Astrocyte of the hippocampus (primary cell): ENCODE measurements at places on chromosomes 1 and 21.

- DNase-seq = peak; percentile 14
These were observed 6.4 kb upstream of the ERI3 start for GRCh38 chr1:44361478-44361877.

DNA sequence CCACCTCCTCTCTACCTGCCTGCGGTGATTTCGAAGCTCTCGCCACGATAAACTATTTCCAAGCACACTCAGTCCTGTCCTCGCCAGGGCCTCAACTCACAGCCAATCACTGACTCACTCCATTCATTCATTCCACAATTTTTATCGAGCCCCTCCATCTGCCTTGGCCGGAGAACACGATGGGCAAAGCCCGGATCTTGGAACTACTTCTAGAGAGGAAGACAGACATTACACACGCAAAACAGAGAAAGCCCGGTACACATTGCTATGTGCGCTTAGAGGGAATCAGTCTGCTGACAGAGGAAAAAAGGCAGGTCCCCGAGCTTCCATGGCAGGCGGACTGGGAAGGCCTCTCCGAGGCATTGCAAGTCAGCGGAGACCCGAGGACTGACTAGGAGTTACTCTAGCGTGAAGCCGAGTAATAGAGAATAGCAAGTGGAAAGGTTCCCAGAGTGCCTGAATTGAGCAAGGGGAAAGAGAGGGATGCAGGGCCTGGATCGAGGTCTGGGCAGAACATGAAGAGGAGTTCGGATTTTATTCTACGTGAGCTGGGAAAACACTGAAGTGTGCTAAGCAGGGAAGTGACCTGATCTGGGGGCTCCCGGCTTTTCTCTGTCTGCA is 54.2 kb upstream of the DNAJC6 start:
- peak; percentile 63 for DNase-seq

DNA sequence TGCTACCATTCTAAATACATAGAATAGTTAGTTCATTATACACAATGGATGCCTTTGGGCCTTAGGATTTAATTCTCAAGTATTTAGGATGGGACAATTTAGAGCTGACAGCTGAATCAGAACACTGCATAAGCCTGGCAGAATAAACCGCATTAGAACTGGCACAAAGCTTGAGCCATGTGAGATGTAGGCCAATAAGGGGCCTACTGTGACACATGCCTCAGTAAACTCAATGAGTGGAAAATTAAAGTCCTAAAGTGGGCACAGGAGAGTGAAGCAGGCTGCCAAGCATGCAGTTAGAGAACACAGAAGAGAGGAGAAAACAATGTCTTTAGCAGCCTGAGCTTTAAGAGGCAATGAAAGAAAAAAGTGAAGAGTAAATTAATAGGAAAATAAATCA is 24.3 kb downstream of the SCYL3 start:
- DNase-seq = peak; percentile 51

- no peak for DNase-seq
These were observed 17.5 kb upstream of the LAMTOR5 start for GRCh38 chr1:110424699-110425611.

DNA sequence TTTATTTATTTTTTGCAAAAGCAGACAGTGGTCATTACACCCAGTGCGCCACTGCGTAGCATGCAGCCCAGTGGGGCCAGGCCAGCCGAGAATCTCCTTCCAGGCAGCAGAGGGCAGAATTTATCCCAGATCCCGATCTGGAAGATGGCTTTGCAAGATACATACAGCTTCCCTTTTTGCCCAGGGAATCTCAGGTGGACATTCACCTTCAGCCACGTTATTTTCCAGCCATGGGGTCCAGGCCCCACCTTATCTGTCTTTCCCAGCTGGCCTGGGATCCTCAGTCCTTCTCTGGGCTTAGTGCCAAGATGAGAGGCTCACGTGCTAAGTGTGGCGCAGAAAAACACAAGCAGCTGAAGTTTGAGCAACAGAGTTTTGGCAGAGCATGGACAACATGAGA is 123.6 kb downstream of the AJAP1 start:
- peak; percentile 9 for DNase-seq

DNA sequence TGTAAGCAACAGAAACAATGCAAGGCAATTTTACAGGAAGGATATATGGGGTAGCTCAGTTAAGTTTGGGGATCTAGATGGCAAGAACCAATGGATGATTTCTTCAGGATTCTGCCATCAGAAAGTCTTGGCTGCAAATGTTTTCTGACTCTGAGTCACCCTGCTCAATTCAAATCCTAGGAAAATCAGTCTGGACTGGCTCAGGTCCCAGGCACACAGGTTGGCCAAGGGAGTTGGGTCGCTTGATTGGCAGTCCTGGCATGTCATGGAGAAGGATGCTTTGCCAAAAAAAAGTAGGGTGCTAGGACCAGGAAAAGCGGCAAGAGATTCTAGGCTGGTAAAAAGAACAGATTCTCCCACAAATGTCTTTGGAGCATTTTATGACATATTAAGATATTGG is 28.9 kb upstream of the S1PR1 start:
- peak; percentile 80 for DNase-seq

DNA sequence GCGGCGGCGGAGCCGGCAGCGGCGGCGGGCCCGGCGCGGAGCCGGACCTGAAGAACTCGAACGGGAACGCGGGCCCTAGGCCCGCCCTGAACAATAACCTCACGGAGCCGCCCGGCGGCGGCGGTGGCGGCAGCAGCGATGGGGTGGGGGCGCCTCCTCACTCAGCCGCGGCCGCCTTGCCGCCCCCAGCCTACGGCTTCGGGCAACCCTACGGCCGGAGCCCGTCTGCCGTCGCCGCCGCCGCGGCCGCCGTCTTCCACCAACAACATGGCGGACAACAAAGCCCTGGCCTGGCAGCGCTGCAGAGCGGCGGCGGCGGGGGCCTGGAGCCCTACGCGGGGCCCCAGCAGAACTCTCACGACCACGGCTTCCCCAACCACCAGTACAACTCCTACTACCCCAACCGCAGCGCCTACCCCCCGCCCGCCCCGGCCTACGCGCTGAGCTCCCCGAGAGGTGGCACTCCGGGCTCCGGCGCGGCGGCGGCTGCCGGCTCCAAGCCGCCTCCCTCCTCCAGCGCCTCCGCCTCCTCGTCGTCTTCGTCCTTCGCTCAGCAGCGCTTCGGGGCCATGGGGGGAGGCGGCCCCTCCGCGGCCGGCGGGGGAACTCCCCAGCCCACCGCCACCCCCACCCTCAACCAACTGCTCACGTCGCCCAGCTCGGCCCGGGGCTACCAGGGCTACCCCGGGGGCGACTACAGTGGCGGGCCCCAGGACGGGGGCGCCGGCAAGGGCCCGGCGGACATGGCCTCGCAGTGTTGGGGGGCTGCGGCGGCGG is 1.0 kb downstream of the ARID1A start:
- peak; percentile 57 for DNase-seq

- no peak for DNase-seq
These were observed 296.1 kb downstream of the PDE4B start for GRCh38 chr1:66088787-66089186.

DNA sequence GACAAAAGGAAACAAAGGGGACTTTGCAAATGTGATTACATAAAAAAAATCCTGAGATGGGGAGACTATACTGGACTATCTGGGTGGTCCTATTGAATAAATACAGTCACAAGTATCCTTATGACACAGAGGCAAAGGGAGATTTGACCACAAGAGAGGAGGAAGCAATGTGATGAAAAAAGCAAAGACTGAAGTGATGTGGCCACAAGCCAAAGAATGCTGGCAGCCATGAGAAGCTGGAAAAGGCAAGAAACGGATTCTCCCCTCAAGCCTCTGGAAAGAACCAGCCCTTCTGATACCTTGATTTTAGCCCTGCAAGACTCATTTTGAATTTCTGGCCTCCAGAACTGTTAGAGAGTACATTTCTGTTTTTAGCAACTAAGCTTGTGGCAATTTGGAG is 36.4 kb downstream of the OLFML2B start:
- DNase-seq = no peak

DNA sequence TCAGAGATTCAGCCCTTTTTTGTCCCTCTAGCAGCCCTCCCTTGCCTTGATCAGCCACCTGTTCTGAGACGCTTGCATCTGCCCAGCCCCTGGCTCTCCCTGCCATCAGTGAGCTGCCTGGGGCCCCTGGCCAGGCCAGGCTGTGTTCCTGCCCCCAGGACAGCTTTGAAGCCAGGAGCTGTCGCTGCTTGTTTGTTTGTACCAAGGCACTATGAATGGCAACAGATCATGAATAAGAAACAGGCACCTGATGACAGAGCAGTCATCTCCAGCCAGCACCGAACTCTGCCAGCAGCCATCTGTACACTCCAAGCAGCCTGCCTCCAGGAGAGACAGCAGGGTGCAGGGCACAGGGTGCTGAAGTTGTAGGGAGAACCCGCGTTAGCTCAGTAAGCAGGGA is 8.1 kb upstream of the VWA5B1 start:
- DNase-seq = no peak

DNA sequence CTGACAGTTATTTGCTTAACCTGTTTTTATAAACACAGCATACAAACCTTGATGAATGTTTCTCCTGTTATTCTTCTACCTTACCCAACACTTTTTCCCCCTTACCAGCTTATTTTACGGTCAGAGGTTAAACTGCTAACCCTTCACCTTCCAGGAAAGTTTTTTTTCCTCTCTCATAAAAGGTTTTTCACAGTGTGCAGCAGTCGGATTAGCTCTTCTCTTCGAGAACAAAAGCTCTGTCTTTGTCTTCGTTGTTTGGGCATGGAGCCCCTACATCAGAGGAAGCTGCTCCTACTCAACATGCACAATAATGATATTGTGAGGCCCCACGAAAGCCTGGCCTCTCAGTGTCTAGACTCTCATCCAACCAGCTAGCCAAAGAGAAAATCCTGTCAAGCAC is 42.0 kb downstream of the DENND1B start:
- peak; percentile 4 for DNase-seq

DNA sequence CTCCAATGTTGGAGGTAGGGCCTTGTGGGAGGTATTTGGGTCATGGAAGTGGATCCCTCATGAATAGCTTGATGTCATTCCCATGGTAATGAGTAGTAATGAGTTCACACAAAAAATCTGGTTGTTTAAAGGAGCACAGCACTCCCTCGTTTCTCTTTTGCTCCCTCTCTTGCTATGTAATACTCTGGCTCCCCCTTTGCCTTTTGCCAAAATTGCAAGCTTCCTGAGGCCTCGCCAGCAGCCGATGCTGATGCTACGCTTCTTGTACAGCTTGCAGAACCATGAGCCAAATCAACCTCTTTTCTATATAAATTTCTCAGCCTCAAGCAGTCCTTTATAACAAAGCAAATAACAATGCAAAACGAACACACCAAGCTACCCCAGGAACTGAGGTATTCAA is 80.9 kb downstream of the LHX9 start:
- no peak for DNase-seq

DNA sequence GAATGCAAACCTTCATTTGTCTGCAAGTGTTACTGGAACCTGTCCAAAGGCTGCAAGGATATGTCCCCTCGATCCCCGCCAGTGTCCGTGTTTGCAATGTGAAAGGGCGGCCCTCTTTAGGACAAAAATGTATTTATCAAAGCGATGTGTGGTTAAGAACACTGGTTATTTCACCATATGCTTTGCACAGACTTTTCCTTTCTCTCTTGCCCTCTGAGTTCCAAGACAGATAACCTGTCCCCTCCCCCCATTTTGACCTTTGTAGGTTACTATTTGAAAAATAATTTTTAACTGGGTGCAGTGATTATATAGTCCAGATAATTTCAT is 1.8 kb downstream of the CHRM3 start:
- no peak for DNase-seq

GRCh38 chr1:234601301-234602017 is 8.5 kb downstream of the IRF2BP2 start:
- peak; percentile 47 for DNase-seq

- no peak for DNase-seq
These were observed 7.3 kb downstream of the HENMT1 start for GRCh38 chr1:108653431-108654105.

DNA sequence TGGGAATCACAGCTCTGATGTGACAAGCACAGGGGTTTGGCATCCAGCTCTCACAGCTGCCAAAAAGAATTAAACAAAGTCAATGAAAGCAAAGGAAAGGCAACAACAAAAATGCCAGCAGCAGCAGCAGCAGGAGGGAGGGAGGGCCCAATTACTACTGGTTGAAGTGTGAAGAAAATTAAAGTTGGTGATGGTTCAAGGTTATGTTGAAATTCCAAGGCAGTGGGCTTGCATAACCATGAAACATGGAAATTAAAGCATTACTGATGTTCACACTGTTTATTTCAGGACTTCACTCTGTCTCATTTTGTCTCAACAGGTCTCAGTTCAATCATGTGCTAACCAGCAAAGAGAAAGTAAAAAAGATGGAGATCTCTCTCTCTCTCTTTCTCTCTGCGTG is 220.3 kb upstream of the LYPLAL1 start:
- no peak for DNase-seq

DNA sequence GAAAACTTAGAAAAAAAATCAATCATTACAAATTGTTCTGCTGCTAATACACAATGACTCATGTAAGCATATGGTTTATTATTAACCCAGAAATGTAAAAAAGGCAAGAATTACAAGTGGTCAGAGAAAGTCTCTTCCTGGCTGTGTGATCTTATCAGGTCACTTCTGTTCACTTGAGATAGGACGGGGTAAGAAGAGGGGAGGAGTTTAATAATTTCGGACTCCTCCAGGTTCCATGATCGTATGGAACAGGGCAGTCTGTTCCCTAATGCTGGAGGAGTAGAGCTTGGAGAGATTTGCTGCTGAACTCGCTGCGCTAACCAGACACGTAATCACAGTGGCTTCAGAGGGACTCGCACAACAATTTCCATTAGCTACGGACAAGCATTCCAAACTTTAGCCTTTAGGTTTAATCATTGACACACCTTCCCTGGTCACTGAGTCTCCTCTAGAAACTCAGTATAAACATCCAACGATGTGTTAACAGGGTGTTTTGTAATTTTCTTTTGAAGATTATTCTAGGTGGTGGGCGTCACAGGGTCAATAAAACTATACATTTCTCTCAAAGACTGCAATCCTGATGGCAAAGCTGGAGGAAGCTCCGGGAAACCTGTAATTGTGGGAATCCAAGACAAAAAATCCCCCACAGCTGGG is 1.3 kb downstream of the CRYZ start:
- DNase-seq = no peak

- DNase-seq = no peak
These were observed 9.5 kb downstream of the RSPH1 start for GRCh38 chr21:42486531-42486930.

DNA sequence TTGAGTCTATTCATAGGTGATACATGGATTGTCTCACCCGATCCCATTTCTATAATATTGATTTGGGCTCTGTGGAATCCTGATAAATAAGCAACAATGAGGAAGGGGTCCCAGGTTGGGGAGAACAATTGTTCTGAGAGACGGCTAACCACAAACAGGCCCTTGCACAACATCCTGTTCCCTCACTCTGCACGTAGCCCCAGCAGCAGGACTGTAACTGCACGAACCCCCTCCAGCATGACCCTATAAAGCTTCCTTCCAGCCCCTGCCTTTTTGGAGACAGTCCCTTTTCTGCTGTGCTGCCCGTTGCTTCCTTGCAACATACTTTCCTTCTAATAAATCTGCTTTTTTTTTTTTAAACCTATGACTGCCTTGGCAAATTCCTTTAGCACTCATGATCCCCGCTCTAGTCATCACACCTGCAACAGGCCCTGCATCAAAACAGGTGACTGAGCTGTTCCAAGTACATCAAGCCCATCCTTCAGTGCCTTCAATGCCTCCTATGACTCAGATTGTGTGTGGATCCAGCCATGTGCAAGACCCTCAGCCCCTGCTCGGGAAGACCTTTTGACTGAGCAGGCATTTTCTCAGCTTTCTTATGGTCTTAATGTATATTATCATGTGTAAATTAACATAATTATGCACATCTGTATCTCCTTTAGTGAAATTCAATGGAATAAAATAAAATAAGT is 63.7 kb upstream of the B3GALNT2 start:
- no peak for DNase-seq
